Right cardiac atrium (tissue), 5 donors: ENCODE measurements at places on chromosomes 11 and 22.
A peak's percentile ranks its signal among the peaks of the same experiment; 100 is the strongest.

DNA sequence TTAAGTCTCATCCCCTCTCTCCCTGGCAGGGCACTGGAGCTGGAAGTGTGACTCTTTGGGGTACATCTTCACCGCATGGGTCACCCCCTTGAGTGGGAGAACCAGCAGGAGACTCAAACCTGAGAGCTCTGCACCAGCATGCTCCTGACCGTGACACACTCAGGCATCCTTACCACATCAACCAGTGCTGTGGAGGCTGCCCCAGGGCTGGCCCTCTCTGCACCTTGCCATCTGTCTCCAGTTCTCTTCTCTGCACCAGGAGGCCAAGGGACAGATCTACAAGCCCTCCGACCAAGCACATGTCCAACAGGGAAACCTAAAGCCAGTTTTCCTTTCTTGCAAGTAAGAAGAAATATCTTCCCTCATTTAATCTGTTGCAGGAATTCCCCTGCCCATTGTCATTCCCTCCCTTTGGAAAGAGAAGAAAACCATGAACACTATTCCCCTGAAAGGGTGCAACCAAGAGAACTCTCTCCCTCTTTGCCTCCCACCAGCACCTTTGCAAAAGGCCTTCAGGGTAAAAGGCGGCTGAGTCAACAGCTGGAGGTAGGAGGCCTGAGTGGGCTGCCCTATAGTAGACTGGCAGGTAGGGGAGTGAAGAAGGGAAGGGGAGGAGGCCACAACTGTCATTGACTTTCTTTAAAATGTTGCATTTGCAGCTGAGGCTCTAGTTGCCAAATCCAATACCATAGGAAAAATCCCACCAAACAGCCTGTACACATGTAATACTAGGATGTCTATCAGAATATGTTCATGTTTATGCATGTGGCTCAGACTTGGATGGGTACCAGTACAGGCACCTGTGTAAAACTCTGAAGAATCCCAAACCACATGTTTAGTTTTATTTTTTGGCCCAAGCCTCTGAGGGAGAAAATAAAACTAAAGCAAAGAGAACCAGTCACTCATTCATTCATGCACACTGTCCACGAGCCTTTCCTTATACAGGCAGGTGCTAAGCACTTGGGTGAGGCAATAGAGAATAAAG, 117.0 kb downstream of the WT1 start:
- no peak for DNase-seq

GRCh38 chr11:15859411-15859810, 496.9 kb downstream of the SOX6 start:
- DNase-seq, result no peak

- DNase-seq, result no peak
Observed at GRCh38 chr11:122102426-122102825, 13.6 kb downstream of the BLID start.

DNA sequence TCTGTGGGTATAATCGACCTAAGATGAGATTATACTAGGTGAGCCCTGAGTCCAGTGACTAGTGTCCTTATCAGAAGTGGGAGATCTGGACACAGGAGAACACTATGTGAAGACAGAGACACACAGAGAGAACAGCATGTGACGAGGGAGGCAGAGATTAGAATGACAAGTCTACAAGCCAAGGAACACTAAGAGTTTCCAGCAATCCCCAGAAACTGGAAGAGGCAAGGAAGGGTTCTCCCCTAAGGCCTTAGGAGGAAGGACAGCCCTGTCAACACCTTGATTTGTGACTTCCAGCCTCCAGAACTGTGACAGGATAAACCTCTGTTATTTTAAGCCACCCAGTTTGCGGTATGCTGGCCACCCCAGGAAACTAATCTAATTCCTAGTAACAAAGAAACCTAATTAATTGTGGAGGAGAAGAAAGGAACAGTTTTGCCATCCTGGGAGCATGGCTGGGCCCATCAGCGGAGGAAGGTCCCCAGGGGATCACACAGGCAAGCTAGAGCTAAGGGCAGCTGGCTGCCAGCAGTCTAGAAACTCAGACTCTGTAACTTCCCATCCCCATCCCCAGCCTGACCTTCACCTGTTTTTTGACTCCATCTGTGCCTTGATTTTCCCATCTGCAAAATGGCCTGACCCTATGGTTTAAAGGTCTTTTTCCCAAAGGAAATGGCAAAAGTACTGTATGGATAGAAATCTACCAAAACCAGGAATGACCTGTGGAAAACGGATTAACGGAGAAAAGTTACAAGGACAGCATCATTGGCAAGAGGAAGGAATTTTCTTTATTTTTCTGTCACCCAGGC, 10.3 kb upstream of the THOC5 start:
- DNase-seq, result no peak

GRCh38 chr11:106852779-106853178, 165.5 kb downstream of the GUCY1A2 start:
- DNase-seq, result no peak

DNA sequence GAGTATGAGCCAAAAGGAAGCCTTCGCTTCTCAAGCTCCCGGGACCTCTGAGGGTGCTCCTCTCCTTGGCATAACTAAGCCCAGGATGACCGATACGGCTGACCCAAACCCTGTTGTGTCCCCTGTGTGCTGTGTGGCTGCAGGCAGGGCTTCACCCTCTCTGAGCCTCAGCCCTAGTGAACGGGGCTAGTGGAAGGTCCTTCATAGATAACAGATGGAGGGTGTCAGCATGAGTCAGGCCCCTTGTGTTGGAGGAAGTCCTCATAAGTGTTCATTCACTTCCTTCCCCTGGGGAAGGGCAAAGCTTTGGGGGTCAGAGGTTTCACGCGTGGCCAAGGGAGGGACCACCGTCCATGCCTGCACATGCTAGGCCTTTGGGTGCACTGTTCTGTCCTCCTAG, 21.5 kb downstream of the SHISAL1 start:
- DNase-seq, result no peak

DNA sequence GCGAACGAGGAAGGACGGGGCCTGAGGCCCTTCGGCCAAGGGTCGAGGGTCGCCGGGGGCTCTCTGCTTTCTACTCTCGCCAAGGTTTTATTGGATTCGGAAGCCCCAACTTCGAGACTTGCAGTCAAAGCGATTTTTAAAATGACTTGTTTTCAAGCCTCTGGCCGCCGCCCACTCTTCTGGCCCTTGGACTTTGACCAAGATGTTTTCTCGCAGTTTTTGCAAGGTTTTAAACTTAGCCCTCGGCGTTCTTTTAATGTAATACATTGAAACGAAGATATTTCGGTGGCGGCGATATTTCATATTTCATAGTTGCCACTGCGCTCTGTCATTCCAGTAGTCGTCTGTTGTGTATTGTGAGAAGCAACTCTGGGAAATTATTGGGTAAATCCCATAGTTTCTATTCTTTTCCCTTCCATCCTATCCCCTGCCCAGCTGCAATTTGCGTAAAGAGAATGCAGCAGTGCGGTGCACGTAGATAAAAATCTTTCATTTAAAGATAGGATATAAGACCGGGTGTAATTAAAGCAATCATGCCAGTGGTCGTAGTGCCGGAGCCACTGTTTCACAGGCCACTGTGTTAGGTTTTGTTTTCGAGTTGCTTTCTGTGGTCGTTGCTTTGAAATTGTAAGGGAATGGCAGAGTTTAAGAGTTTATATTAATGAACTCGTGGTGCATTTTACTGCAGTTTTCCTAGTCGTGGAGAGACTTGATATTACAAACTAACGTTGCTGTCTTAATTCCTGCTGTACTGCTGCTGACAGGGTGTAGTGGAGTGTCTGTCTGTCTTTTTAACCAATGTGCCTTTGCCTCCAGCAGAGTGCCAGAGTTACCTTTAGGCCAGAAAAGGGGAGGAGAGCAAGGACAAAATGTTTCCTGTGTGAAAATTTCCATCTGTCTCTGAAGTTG, 702 bp downstream of the BIRC2 start:
- no peak for DNase-seq

GRCh38 chr11:10777806-10778205, 26.8 kb downstream of the CTR9 start:
- DNase-seq, result no peak

DNA sequence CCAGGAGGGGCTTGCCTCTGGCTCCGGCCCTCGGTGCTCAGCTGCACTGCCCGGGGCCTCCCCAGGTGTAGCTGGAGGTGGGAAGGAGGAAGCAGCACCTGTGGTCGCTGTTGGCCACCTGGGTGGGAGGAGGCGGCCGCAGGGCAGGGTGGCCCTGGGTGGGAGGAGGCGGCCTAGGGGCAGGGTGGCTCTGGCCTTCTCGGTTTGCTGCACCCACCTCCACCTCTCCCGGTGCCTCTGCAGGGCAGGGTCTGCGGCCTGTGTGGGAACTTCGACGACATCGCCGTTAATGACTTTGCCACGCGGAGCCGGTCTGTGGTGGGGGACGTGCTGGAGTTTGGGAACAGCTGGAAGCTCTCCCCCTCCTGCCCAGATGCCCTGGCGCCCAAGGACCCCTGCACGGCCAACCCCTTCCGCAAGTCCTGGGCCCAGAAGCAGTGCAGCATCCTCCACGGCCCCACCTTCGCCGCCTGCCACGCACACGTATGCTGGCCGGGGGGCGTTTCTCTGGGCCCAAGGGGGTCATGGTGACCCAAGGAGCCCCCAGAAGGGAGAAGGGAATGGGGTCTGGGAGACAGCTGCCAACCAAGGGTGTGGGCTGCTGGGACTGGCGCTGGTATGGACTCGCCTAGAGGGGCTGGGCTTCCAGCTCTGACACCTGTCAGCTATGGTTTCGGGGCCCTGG, 20.6 kb downstream of the MUC5AC start:
- peak; percentile 40 for DNase-seq

DNA sequence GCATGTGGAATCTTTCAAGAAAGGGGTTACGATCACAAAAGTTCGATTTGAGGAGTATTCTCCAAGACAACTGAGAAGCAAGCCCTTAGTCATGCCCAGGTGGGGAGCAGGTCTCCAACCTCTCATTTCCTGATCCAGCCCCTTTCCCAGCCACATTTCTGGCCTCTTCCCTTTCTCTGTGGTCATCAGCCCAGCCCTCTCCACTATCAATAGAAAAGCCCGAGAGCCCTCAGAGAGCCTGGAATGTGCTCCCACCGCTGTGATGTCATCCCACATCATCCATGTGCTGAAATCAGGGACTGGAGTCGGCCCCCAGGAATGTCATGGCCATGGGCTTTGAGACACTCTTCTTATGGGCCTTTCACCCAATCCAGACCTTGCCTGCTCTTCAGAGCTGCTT, 62.6 kb downstream of the KCNJ1 start:
- no peak for DNase-seq

GRCh38 chr11:88213406-88213805, 38.2 kb upstream of the RAB38 start:
- no peak for DNase-seq

DNA sequence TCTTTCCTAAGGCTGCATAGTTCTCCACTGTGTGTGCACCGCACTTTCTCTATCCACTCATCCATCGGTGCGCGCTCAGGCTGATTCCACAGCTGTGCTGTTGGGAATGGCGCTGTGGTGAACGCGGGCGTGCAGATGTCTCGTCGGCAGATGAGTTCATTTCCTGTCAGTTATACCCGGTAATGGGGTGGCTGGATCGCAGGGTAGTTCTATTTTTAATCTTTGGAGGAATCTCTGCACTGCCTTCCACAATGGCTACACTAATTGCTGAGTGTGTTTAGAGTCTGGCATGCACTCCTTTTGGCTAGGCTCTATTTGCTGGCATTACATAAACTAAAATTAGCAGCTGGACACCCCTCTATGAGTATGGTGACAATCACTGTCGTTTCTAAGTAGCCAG, 27.9 kb upstream of the KRTAP5-7 start:
- DNase-seq, result no peak

DNA sequence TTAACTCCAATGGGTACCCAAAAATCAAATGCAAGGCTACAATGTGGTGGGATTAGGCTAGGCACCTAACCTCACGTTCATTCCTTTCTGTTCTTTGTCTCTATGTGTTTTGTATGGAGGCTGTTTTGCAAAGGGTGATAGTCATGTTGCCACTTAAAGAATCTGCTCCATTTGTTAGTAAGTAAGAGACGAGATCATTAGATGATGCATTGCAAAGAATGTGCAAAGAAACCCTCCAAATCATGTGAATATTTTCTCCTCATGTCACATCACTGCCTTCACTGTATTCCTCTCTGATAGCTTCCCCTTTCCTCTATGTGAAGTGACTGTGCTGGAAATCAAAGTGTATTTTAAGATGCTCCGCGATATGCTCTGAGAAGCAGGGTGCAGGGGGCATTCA, 11.9 kb downstream of the SYT13 start:
- no peak for DNase-seq

DNA sequence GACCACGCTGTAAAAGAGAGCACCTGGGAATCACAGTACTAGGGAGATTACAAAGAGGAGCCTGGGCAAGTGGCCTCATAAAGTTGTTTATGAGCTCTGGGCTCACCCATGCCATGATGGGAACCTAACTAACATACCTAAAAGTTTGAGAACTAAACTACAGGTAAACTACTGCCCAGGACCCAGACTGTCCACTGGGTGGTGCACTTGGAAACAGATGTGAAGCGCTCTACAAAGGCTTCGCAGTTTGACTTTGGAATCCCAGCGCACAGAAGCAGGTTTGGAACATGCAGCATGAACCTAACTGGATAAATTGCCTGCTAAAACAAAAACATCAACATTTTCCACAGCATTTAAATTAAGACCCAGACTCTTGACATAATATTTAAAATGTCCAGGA, 418.6 kb downstream of the FAM181B start:
- DNase-seq, result no peak

- DNase-seq, result peak; percentile 65
Observed at GRCh38 chr11:133553885-133554740, 21.8 kb upstream of the OPCML start.

- no peak for DNase-seq
Observed at GRCh38 chr22:43488031-43488866, 76.4 kb downstream of the MPPED1 start.

DNA sequence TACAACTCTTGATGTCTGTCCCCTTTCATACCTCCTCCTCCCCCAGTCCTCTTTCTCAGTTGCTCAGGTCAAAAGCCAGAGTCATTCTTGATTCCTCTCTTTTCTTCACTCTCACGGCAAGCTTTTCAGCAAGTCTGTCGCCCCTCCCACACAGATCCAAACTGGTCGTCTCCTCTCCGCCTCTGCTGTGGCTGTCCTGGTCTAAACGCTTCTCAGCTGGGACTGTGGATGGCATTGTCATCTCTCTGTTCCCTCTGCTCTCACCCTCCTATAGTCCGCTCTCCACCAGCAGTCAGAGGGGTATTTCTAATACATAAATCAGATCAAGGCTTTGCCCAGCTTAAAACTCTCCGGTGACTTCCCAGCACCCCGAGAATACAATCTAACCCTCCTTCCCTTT, 46.8 kb upstream of the SPATA19 start:
- no peak for DNase-seq

DNA sequence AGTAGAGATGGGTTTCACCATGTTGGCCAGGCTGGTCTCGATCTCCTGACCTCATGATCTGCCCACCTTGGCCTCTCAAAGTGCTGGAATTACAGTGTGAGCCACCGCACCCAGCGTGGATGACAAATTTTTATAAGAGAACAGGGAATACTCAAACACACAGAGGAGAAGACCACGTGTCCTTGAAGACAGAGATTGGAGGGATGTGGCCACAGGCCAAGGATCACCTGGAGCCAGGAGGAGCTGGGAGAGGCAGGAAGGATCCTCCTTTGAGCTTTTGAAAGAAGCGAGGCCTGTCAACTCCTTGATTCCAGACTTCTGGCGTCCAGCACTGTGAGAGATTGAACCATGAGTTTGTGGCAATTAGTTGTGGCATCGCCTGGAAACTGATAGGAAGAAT, 1049.5 kb downstream of the TBC1D22A start:
- no peak for DNase-seq
